Activated CD4-positive, CD25-positive, alpha-beta regulatory T cell treated with anti-CD3 and anti-CD28 coated beads, Interleukin-2, amount 50 U/mL, for 24 hours (primary cell): ENCODE measurements at places on chromosomes 4 and X.

- no peak for ATAC-seq
Measured at GRCh38 chr4:20764366-20764992, 64.2 kb downstream of the PACRGL start.

GRCh38 chr4:159444678-159445077 is 341.8 kb downstream of the RAPGEF2 start:
- ATAC-seq: no peak

GRCh38 chr4:89586318-89586717 is 250.6 kb downstream of the SNCA start:
- no peak for ATAC-seq

DNA sequence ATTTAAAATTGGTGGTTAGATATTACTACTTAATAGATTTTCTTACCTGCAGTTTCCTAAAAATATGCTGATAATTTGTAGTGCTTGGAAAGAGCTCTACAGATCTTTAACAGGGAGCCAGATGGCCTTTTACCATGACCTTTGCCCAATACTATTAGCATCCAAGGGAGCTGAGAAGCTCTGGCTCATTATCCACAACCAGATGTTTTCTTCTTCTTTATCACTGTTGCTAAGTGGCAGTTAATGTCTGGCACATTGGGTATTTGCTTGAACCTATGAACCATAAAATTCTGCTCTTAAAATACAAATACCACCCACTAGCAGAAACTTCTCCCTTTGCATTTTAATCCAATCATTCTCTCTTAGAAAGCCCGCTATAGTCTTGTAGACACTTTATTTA is 1480.3 kb downstream of the C4orf33 start:
- no peak for ATAC-seq

GRCh38 chr4:54277691-54278090 is 48.6 kb downstream of the PDGFRA start:
- ATAC-seq: no peak

DNA sequence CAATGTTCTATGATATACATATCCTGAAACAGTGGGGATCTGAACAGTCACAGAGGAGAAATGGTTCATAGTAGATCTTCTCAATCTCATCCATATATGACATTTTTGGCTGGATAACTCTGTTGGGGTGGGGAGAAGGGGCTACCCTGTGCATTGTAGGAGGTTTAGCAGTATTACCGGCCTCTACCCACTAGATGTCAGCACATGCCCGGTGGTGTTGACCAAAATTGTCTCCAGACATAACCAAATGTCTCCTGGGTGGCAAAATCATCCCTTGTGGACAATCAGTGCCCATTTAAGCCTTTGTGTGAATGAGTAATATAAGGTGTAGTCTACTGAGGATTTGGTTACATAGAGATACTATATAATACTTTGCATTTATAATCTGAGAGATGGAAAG is 89.9 kb downstream of the PLS3 start:
- no peak for ATAC-seq

DNA sequence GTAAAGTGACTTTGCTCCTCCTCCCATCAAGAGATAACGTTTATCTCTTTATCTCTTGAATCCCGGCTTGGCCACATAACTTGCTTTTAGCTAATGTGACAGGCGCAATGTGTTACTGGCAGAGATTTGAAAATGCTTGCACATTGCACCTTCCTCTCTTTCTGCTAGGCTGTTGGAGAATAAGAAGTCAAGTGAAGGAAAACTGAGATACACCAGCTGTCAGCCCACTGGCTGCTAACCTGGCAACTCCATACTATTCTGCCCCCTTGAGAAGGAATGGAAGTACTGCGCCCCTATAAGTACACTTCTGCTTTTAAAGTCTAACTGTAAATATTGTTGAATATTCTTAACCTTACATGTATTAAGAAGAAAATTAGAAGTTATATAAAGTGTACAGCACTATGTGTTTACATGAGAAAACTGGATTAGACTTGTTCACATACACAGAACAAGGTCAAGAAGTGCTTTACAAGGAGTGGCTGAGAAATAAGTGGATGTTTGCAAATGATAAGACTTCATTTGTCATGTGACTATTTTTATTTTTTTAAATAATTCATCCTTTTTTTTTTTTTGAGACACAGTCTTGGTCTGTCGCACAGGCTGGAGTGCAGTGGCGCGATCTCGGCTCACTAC is 424.5 kb upstream of the CTSO start:
- no peak for ATAC-seq

DNA sequence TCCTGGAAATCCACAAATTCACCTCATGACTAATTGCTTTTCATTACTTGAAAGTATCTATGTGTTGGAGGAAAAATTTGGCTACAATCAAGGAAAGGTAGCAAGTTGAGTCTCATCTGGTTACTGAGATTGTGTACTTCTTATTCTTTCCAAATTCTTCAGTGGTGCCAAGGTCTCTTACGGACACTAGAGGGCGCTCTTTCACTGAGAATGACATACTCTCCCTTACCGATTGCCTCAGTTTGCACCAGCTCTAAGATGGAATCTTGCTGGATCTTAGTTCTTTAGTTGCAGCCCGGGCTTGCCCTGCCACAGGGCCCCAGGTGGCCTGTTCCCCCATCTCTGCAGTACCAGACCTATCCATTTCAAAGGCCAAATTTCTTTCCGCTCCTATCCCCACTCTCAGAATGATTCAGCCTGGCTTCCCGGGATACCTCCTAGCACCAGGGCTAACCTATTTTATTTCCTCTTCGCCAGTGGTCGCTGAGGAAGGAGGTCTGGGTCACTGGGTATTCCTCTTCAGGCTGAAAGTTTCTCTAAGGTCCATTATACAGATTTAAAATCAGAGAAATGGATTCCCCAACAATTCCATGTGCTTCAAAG is 24.6 kb upstream of the GPR50 start:
- no peak for ATAC-seq

- ATAC-seq: no peak
Measured at GRCh38 chrX:30597216-30598012, 19.8 kb upstream of the TASL start.

- ATAC-seq: no peak
Measured at GRCh38 chr4:138050601-138051000, 191.5 kb downstream of the SLC7A11 start.

GRCh38 chr4:93710101-93710846 is 118.3 kb upstream of the ATOH1 start:
- ATAC-seq: no peak

GRCh38 chr4:14008494-14008893 is 381.0 kb upstream of the BOD1L1 start:
- ATAC-seq: no peak

DNA sequence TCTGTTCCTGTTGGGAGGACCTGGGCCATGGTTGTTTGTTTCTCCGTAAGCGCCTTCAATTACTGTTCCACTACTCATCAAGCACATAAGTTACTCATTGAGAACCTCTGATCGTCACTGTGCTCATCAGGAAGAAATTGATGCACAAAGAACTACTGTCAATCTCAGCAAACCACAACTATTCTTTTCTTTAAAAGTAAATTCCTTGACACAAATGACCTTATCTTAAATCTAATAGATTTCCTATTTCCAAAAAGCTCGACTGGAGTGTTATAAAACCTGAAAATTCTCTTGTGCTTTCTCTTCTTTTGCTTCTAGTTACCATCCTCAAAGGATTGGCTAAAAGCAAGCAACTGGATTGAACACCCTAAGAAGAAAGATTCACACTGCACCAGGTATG is at the start of gene MUC7:
Gene MUC7 (plus strand): TSS at position 301 of the 400 bp plus-strand sequence. CDS start 1,825 bp downstream, outside the sequence.
- ATAC-seq: no peak

DNA sequence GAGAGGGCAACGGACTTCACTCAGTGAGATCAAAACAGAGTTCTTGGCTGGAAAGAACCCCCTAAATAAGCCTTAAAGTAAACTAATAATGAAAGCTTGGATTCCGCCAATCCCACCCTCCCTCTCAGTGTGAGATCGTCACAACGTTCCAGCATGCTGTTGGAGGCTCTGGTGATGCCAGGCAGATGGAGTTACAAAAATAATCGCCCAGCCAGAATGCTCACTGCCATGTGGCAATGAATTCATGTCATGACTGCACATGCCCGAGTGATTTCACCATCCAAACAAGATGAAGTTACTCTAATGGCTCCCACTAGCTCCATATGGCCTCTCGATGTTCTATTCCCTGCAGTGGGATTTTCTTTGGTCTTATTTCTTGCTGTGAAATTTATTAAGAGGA is 248.0 kb downstream of the SPATA18 start:
- ATAC-seq: no peak

GRCh38 chr4:82741188-82741587 is 57.4 kb downstream of the SCD5 start:
- no peak for ATAC-seq

- ATAC-seq: no peak
Measured at GRCh38 chr4:141469392-141469791, 167.0 kb upstream of the IL15 start.

GRCh38 chrX:79195027-79195426 is 50.5 kb downstream of the GPR174 start:
- no peak for ATAC-seq

DNA sequence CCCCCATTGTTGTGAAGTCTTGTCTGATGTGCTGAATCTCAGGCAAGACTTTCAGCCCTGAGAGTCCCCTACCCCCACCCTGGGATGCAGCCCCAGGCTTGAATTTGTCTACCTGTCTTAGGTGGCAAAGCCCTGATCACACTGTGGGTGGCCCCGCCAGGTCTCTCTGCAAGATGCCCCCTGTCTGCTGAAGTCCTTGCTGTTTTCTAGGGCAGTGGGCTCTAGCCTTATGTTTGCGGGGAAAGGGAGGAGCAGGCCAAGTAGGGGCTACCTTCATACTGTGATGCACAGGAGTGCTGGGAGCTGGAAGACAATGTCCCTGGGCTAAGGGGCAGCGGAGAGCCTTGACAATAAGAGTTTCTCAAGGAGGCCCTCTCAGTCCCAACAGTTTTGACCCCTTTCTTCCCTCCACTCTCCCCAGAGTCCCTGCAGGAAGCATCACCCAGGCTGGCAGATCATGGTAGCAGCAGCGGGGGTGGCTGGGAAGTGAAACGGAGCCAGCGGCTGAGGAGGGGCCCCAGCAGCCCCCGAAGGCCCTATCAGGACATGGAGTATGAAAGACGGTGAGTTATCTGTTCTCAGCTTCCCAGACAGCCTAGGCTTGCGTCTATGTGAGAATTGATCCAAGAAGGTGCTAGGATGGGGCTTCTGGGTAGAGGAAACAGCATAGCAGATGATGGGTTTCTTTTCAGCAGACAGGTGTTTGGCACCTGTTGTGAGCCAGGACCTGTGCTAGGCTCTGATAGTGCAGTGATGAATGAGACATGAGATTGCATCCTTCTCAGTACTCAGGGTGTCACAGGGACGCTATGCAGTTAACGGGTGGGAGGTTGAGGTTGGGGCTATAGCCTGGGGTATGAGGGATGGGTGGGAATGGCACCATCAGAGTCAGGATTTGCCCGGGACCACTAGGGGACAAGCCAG is 2.2 kb downstream of the RBM10 start:
- no peak for ATAC-seq

- ATAC-seq: no peak
Measured at GRCh38 chr4:17930256-17930655, 91.3 kb downstream of the LCORL start.

- ATAC-seq: no peak
Measured at GRCh38 chr4:58649226-58649625, 1539.0 kb upstream of the IGFBP7 start.

GRCh38 chr4:56799161-56799759 is 22.2 kb downstream of the SPINK2 start:
- no peak for ATAC-seq

DNA sequence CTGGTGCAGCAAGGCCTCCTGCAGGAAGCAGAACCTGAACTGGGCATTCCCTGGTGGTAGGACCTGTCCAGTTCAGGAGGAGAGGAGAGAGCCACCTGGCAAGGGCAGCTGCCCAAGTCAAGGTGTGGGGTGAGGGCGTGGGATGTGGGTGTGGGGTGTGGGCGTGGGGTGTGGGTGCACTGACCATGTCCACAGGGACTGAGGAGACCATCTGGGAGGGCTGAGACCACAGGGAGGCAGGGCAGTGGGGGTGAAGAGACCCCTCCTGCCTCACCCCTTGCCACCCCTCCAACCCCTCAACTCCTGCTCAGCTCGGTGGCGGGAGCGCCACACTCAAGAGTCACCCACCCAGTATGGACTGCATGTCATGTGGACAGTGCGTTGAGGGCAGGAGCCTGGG is 117.9 kb downstream of the CPZ start:
- no peak for ATAC-seq

DNA sequence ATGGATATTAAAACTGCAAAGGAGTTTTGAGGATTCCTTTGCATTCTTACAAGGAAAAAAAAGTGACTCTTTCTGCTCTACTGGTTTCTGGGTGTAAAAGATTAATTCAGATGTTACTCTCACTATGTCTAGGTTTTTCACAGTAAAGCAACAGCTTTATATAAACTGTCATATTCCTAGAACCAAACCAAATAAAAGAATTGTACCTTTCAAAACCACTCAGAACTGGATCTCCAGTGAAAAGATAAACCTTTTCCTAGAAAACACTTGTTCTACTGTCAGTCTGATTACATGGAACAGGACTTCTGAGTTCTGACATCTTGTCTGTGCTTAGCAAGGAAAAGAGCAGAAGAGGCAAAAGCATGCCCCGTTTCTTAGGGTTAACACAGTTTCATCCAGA is 5.0 kb upstream of the PPID start:
- no peak for ATAC-seq

GRCh38 chr4:184815046-184815877 is 10.5 kb downstream of the ACSL1 start:
- ATAC-seq: peak; percentile 33

DNA sequence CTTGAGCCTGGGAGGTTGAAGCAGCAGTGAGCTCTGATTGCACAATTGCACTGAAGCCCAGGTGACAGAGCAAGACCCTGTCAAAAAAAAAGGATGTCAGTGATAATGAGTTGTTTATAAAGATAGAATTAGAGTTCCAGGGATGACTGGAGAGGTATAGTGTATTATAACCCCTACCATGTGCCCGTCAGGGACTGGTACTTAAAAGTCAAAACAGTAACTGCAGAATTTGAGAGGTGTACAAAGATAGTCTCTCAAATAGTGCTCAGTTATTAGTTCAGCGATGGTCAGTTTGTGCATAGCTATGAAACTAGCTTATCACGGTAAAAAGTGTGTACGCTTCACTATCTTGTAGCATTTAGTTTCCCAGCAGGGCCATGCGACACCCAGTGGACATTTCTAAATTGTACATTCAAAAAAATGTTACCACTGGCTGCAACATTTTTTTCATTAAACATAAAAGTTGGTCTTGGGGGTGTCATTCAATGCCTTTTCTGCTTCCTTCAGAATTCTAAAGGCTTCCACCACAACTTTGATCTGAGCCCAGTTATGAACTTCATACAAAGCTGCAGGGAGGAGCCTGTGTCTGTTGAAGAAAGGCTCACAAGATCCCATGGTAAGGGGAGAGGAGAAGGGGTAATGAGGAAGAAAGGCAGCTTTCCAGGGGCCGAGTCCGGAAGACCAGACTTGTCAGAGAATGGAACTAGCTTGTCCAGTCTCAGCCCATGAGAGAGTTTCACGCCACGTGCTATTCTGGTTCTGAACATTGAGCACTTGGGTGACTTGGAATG is 9.2 kb upstream of the GYG2 start:
- no peak for ATAC-seq

- no peak for ATAC-seq
Measured at GRCh38 chr4:4754641-4755040, 104.8 kb upstream of the MSX1 start.

GRCh38 chr4:146343199-146343598 is 128.9 kb downstream of the REELD1 start:
- ATAC-seq: no peak

- no peak for ATAC-seq
Measured at GRCh38 chr4:54902271-54902670, 223.1 kb downstream of the KDR start.
